ENCODE measurements at places on chromosomes 2 and 18. TPM values are rescaled to one million over a fixed set of nuclear protein-coding genes. Genes with fewer than 3 reads are reported as not detected.

The LIMS3 gene
- total RNA-seq, result 0.17 TPM

DNA sequence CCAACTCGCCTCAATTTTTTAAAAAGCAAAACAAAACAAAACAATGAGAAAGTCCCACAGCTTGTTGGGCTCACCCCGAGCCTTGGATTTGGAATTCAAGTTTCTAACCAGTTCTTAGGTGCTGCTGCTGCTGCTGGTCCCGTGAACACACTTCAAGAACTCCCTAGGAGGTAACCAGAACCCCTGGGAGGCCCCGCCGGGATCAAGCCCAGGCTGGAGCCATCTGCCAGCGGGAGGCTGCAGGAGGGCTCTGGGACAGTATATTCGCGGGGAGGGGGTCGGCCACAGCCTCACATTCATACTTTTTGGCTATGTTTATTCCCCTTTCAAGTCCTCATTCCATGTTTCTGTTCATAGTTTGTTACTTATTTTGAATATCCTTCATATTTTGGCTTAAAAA, 223.4 kb downstream of the TFCP2L1 start:
- H3K4me3 ChIP-seq, result no peak overlapping the region
- H3K27me3 ChIP-seq, result no peaks in the 10 kb centered on the region
- no peaks in the 10 kb centered on the region for H3K36me3 ChIP-seq
- no peaks in the 10 kb centered on the region for H3K4me1 ChIP-seq

GRCh38 chr2:26685341-26685740, 7.2 kb upstream of the KCNK3 start:
- no peak for DNase-seq
- H3K4me1 ChIP-seq, result no peaks in the 10 kb centered on the region
- peaks cover 45% of the 10 kb centered on the region for H3K27me3 ChIP-seq
- H3K27ac ChIP-seq, result no peak overlapping the region
- no peaks in the 10 kb centered on the region for H3K36me3 ChIP-seq

The SNORC gene
- 4.0 TPM for total RNA-seq

DNA sequence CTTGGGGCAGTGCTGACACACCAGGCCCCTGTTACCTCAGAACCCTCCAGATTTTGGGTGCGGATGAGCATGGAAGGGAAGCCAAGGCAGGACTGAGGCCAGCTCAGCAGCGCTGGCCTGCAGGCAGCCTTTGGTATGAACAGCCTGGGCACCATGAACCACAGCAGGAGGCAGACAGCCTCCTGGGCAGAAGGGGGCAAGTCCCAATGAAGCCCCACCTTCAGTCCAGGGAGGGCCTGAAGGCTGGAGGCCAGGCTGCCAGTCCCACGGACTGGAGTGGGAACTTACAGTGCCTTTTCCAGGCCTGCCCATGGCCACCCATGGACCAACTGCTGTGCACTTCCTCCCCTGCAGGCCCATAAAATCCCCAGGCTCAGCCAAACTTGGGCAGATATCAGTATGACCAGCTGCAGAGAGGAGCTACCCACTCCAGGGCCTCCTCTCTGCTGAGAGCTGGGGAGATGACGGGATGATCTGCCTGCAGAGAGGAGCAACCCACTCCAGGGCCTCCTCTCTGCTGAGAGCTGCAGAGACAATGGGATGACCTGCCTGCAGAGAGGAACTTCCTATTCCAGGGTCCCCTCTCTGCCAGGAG, 74.7 kb downstream of the NEURL3 start:
- peaks cover 6% of the 10 kb centered on the region for H3K36me3 ChIP-seq
- H3K4me1 ChIP-seq, result peaks cover 11% of the 10 kb centered on the region
- DNase-seq, result no peak
- H3K4me3 ChIP-seq, result no peak overlapping the region

The AQP12A gene
- not detected for total RNA-seq

Data from activated T-cell treated with anti-CD3 and anti-CD28 coated beads, Interleukin-2, amount 50 U/mL, for 72 hours (primary cell).